C1 segment of cervical spinal cord (tissue), 14 donors: ENCODE measurements at places on chromosomes 11 and 22.

GRCh38 chr22:29088809-29089208, 16.0 kb downstream of the KREMEN1 start:
- DNase-seq, result no peak

GRCh38 chr22:19637408-19638281, 76.7 kb upstream of the SEPTIN5 start:
- no peak for DNase-seq

DNA sequence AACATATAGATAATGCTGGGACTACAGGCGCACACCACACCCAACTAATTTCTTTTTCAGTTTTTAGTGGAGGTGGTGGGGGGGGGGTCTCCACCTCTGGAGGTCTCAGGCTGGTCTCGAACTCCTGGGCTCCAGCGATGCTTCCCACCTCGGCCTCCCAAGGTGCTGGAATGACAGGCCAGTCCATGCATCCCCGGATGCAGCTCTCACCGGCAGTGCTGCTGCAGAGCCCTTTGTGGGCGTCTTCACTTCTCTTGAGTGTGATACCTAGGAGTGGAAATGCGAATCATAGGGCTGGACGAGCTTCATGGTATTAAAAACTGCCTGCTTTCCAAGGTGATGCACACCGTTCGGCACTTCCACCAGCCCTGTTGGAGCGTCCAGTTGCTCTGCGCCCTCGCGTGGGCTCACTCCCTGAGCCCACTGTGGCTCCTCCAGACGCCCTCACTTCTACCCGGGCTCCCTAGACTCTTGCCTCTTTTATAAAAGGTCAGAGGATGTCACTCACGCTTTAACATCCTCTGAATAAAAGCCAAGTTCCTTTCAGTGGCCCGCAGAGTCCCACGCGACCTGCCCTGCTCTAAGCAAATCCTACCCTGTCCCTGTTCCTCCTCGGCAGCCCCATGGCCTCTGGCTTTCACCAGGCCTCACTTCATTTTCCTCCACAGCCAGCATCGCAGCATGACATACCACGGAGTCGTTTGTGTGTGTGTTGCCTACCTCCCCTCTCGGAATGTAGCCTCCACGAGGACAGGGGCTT, 837 bp upstream of the BID start:
- DNase-seq, result no peak

DNA sequence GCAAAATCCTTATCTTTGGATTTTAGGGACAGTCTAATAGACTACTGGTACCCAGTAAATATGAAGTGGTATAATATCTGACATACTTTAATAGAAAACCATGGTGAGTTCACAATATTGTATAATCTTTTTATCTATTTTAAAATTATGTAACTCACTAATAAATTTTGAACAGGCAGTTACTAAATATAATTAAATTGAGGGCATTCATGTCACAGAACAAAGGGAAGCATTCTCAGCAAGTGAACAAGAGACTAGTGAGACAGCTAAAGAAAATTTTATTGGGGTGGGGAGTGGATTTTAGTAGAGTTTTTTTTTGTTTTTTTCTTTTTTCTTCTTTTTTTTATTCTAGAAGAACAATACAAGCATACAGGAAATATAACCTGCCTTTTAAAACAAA, 55.0 kb downstream of the DNAJC24 start:
- no peak for DNase-seq

- DNase-seq, result peak; percentile 59
Measured at GRCh38 chr22:20418211-20418788, 19.3 kb downstream of the SCARF2 start.

DNA sequence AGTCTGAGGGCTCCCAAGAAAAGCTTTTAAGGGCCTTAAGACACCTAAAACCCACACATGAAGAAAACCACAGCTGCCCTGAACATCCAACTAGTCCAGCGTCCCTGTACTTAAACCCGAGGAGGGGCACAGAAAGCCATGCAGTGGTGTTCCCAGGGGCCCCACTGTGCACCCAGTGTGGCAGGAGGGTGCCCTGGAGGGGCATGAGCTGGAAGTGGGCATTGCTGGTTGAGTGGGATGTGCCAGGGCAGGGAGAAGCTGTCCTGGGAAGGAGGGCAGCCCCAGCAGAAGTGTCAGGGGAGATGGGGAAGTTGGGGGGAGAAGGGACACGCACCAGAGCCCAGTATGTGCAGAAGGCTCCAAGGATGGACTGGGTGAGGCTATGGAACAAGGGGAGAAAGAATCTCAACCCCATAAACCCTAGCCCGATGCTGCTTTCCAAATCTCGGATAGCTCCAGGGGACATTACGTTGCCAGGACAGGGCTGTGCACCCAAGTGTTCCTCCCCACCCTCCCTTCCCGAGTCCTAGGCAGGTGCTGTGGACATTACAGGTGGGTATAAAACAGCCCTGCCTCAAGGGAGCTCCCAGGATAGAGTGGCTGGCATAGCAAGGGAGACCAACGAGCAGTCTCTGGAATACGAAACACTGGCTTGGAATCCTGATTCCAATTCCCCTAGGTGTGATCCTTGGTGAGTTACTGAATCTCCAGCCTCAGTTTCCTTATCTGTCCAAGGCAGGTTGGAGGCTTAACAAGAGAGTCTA, 44.2 kb downstream of the SHANK2 start:
- DNase-seq, result no peak

DNA sequence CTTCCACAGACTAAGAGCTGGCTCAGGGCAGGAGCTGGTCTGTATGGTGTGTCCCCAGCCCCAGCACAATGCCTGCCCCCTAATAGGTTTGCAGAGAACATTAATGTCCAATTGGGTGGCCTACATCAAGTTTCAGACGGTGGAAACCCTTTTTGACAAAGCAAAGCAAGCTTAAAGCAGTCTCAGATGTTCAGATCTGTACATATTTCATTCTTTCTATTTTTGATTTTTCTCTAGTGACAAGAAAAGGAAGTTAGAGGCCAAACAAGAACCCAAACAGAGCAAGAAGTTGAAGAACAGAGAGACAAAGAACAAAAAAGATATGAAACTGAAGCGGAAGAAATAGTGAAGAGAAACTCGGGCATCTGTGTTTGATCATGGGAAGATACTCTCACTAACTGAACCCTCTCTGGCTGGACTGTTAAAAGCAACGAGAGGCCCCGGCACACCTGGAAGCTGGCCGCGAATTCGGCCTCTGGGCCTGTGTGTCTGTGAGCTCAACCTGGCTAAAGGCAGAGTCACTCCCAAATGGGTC, 40.5 kb downstream of the NAT10 start:
- DNase-seq, result no peak

GRCh38 chr11:17462940-17463339, 13.7 kb downstream of the ABCC8 start:
- DNase-seq, result no peak

DNA sequence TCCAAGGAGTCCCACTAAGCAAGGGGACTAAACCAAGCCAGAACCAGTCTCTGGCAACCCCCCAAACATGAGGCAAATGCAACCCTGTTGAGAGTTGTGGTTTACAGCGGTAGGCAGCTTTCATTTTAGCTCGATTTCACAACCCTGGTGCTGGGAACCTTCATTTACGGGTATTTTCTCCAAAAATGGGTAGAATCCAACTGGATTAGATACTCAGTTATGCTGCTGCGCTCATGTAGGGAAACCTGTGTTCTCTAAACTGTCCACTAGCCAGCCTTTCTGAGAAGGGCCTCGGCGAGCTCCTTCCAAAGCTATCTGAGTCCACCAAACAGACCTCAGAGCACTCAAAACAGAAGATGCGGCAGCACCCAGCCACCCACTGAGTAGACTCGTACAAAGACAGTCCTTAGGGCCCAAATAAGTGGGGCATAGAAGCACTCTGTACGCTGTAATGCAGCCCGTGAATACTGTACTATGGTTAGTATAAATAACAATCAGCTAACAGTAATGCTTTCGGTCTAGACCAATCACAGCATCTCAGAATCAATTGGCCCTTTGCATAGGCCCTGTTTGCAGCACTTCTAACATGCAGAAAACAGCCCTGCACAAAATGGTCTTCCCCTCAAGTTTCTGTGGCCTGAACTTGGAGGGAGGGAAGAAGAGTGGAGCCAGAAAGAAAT, 104.7 kb downstream of the ETS1 start:
- DNase-seq, result no peak

DNA sequence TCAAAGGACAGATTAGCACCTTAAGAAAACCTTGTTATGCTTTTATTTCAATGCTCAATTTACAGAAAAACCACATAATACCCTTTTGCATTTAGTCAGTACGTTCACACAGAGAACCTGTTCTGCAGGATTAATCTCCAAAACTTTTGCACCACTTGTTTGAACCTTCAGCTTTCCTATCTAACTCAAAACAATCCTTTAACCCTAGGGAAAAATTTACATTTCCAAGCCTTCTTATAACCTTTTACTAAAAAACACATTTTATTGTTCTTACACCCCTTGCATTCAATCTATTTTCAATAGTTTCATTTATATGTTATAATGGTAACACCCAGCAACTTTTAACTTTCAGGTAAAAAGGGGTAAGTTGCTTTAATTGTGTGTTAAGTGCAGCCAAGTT, 952.5 kb upstream of the CNTN5 start:
- DNase-seq, result no peak

GRCh38 chr11:132185726-132186592, 815.5 kb downstream of the NTM start:
- DNase-seq, result no peak

GRCh38 chr11:115194802-115195110, 309.5 kb downstream of the CADM1 start:
- DNase-seq, result no peak

- no peak for DNase-seq
Measured at GRCh38 chr11:65655570-65656332, 7.0 kb downstream of the RELA start.

GRCh38 chr11:20089796-20090653, 70.2 kb downstream of the DBX1 start:
- DNase-seq, result no peak

GRCh38 chr22:37431366-37431765, 4.1 kb upstream of the ELFN2 start:
- DNase-seq, result no peak

DNA sequence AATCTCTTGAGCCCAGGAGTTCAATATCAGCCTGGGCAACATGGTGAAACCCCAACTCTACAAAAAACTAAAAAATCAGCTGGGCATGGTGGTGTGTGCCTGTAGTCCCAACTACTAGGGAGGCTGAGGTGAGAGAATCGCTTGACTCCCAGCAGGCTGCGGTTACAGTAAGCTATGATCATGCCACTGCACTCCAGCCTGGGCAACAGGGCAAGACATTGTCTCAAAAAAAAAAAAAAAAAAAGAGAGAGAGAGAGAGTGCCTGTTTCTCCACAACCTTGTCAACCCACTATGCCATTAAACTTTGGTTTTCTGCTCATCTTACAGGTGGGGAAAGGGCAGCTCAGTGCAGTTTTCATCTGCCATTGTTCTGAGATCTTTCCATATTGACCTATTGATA, 5.1 kb downstream of the FOLR3 start:
- no peak for DNase-seq

DNA sequence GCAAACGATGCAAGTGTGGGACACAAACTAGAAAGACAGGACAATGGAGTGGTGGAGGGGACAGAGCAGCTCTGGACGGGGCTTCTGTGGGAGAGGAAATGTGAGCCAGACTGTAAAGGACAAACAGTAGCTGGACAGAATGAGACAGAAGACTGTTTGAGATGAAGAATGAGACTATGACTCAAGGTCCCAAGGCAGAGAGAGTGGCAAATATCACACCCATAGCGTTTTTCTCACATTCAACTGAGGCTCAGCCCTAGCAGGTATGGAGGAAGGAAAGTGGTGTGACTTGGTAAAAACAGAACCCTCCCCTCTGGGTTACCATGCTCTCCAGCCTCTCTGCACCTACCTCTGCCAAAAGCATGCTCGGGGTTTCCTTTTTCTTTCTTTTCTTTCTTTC, 96.5 kb downstream of the RPL27A start:
- no peak for DNase-seq

- no peak for DNase-seq
Measured at GRCh38 chr11:36365907-36366306, 69.8 kb downstream of the PRR5L start.

- peak; percentile 6 for DNase-seq
Measured at GRCh38 chr11:8593935-8594909, at the start of gene STK33. Gene STK33, minus strand, starts transcription at chr11:8594228. Its CDS starts 119,323 bp downstream, at chr11:8474905.

DNA sequence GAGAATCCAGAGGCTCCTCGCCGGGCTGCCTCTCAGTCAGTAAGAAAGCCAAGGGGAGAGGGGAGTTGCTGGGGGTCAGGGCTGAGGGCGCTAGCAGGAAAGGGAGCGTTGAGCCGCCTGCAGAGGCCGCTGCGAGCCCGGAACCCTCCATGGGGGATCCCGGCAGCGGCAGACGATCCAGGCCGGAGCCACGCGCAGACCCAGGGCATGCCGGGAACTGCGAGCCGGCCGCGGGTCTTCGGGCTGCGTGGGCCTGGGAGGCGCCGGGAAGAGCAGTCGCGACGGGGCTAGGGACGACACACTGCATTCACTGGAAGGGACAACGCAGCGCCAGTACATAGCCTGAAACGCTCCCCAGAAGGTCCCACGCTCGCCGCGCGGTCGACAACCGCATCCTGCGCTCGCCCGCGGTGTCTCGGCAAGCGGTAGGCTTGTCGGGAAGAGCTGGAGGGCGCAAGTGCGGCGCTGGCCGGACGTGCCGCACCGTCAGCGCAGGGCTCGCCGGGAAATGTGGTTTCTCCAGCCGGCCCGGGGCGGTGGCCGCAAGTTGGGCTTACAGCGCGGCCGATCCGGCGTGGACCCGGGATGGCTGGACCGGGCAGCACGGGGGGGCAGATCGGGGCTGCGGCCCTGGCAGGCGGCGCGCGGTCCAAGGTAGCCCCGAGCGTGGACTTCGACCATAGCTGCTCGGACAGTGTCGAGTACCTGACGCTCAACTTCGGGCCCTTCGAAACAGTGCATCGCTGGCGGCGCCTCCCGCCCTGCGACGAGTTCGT, at the start of gene LZTR1:
TSS of gene LZTR1 (plus strand) at position 511 of the 776 bp plus-strand sequence. CDS start at position 586, 75 bp downstream.
- DNase-seq, result peak; percentile 93

- DNase-seq, result no peak
Measured at GRCh38 chr11:127648583-127648982, 648.0 kb upstream of the KIRREL3 start.

DNA sequence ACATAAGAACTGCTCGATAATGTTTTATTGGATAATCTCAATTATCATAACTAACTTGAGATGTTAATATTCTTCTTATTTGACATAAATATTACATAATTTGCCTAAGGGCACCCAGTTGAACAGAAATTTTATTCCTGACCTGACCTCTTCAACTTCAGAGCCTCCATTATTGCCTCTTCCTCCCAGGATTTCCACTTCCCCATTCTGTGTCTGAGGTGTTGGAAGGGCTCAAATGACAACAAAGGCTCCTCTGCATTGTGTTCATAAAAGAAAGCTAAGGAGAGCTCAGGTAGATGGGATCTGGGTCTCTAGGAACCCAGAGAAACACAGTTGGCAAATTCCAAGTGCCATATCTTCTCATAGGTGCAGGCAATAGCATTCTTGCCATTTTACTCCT, 61.2 kb upstream of the ARHGAP20 start:
- DNase-seq, result no peak

- no peak for DNase-seq
Measured at GRCh38 chr11:126968915-126969314, 31.7 kb downstream of the KIRREL3 start.
